ENCODE measurements at places on chromosomes 13 and 19.
A peak's percentile ranks its signal among the peaks of the same experiment; 100 is the strongest.

DNA sequence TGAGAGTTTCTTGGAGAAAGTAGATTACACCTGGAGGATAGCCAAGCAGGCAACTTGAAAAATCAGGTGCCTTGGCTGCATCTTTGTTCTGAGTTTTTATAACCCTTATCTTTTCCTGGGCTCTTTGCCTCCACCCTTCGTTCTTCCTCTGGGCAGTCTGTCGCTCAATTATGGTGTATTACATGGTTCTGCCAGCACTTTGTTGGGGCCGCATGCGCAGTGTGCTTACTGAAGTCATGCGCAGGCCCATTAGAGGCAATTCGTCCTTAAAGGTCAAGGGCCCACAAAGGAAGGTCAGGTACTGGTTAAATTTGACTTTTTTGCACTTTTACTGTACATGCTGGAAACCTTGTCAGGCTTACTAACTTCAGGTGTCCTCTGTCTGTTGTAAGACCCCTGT, 761.9 kb upstream of the SLITRK5 start:
- no peak for DNase-seq

- peak; percentile 30 for DNase-seq
Observed at GRCh38 chr19:9130965-9131364, 4.2 kb upstream of the OR7G3 start.

DNA sequence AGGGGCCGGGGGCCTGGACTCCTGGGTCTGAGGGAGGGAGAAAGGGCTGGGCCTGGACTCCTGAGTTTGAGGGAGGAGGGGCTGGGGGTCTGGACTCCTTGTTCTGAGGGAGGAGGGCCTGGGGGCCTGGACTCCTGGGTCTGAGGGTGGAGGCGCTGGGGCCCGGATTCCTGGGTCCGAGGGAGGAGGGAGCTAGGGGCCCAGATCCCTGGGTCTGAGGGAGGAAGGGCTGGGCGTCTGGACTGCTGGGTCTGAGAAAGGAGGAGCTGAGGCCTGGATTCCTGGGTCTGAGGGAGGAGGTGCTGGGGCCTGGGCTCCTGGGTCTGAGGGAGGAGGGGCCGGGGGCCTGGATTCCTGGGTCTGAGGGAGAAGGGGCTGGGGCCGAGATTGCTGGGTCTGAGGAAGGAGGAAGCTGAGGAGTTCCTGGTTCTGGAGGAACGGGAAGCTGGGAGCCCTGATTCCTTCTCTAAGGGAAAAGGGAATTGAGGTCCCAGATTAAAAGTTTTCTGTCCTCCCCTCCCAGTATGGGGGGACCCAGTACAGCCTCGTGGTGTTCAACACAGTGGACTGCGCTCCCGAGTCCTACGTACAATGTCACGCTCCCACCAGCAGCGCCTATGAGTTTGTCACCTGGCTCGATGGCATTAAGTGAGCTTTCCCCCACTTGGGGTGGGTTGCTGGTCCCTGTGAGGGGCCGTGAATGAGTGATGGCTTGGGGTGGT, 721 bp downstream of the MED25 start:
- DNase-seq: no peak

DNA sequence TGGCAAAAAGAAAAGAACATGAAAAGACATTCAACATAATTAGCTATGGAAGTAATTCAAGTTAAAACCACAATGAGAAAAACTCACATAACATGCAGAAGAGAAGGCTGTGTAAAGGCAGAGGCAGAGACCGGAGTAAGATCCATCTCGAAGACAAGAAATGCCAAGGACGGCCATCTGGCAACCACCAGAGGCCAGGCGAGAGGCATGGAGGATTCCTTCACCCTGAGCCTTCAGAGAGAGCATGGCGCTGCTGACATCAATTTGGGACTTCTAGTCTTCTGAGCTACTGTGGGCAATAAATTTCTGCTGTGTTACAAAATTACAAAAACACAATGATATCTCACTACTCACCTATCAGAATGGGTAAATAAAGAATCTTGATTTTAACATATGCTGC, 381.0 kb downstream of the TSHZ3 start:
- DNase-seq: no peak

GRCh38 chr19:52665529-52665928, 27.4 kb upstream of the ZNF83 start:
- no peak for DNase-seq

- no peak for DNase-seq
Observed at GRCh38 chr19:18310118-18310909, 12.6 kb downstream of the LSM4 start.

GRCh38 chr13:109410868-109411267, 375.5 kb downstream of the IRS2 start:
- DNase-seq: no peak

GRCh38 chr13:97521726-97522125, 87.8 kb downstream of the RAP2A start:
- no peak for DNase-seq

- peak; percentile 24 for DNase-seq
Observed at GRCh38 chr19:2064788-2065524, 13.9 kb upstream of the MKNK2 start.

DNA sequence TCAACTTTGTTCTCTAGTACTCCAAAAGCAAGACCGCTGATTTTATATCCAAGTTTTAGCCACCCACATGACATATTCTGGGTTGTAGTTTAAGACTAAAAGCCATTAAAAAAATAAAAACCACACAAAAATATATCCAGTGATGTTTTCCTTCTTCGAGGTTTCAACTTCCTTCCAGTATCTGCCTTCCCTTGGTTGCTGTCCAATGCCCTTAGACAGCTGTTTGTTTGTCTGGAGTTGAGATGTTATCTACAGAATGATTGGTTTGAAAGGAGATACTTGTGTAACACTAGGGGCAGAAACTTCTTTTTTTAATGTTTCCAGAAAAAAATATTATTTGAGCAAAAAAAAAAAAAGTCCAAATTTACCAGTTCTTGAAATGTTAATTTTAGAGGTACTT, 591.5 kb upstream of the PCDH9 start:
- DNase-seq: no peak

- DNase-seq: no peak
Observed at GRCh38 chr13:94722609-94723345, 10.4 kb upstream of the SOX21 start.

DNA sequence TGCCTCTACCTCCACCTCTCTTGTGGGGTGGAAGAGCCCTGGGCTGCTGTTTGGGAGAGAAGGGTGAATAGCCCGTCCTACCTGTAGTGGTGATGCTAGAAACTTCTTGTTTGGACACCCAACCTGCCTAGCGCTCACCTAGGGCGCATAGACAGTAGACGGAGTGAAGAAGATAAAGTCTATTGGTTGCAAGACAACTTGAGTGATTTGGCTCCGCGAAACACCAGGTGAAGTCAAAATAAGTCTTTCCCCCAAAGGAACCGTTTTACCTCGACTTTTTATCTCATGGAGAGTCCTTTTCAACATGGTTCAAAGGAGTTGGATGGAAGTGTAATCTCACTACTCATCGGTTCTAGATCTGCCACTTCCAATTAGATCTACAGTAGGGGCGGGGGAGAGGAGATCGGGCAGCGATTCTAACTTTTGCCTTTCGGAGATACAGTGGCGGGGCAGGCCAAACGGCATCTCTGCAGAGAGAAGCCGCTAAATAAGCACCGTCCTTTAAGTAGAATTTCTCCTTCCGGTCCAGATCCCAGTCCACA, 694 bp upstream of the ZIC5 start:
- DNase-seq: no peak

GRCh38 chr19:19539698-19540063, 1.6 kb downstream of the CILP2 start:
- no peak for DNase-seq

GRCh38 chr13:48006396-48006795, 5.3 kb upstream of the SUCLA2 start:
- no peak for DNase-seq

- DNase-seq: no peak
Observed at GRCh38 chr19:56119582-56119978, 1.5 kb downstream of the ZNF787 start.

DNA sequence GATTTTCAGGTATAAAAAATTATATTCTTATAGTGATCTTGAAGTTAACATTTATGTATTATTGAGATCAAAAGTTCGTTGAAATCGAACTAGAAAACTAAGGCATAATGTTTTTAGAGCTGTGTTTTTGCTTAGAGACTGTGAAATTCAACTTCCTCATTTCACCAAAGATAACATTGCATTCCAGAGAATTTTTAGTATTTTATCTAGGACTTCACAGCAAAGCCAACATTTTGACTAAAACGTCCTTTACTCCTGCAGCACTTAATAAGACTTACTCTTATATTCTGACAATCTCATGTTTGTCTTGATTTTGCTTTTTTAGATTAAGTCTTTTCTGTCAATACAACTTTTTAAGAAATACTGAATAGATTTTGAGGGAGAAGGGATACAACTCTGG, 4.7 kb downstream of the KCTD4 start:
- DNase-seq: no peak

DNA sequence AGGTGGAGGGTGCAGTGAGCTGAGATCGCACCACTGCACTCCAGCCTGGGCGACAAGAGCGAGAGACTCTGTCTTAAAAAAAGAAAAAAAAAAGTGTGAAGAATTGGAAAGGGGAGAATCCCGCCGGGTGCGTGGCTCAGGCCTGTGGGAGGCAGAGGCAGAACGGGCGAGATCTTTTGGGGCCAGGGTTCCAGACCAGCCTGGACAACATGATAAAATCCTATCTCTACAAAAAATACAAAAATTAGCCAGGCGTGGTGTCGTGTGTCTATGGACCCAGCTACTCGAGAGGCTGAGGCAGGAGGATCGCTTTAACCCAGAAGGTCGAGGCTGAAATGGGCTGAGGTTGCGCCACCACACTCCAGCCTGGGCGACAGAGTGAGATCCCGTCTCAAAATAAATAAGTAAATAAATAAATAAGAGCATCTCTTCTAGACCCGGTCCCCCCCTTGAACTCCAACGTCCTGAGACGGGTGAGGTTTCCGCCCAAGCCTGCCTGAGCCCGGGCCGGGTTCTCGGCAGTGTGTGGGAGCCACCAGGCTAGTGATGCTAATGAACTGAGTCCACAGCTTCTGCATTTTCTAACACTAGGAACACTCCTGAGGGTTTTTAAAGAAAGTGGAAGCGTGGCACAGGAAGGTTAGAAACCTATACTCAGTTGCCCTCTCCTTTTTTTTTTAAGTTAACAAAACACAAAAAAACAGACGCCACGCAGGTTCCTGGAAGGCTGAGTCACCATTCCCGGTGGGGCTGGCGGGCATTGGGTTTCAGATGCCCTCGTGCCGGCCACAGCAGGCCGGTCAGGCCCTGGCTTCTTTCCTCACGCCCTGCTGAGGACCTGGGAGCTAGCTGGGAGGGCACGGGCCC, 22.0 kb downstream of the GPX4 start:
- DNase-seq: no peak

GRCh38 chr13:99376132-99376531, 68.9 kb upstream of the GPR183 start:
- DNase-seq: peak; percentile 66

DNA sequence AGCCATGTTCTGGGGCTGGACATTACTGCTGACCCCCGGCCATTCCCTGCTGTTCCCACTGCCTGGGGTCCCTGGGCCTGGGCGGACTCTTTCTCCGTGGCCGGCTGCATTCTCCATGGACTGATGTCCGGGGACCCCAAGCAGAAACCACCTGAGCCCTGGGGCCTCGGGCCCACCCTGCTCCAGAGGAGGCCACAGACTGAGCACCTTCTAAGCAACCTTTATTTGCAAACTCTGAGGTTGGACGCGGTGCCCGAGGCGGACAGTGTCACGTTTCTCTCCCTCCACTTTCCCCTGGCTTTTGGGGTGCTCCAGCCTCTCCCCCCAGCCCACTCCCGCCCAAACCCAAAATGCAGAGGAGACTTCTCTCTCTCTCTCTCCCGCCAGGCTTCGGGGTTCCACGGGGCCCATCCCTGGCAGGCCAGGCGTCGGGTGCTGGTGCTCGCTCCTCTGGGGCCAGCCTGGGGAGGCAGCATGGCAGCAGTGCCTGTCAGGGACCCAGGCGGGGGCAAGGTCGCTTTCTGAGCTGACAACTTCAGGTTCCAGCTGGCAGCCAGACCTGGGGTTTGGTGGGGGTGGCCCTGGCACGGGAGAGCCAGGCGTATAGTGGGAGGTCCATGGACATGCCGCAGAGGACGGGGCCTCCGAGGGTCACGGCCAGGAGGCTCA, 2.3 kb upstream of the C19orf25 start:
- DNase-seq: no peak

- DNase-seq: no peak
Observed at GRCh38 chr13:33740134-33740538, 77.8 kb upstream of the RFC3 start.

- DNase-seq: no peak
Observed at GRCh38 chr19:40752257-40752781, 1.3 kb downstream of the SNRPA start.

GRCh38 chr13:71577127-71577526, 289.9 kb downstream of the DACH1 start:
- no peak for DNase-seq

GRCh38 chr13:43905435-43906031, 25.8 kb downstream of the LACC1 start:
- DNase-seq: no peak

DNA sequence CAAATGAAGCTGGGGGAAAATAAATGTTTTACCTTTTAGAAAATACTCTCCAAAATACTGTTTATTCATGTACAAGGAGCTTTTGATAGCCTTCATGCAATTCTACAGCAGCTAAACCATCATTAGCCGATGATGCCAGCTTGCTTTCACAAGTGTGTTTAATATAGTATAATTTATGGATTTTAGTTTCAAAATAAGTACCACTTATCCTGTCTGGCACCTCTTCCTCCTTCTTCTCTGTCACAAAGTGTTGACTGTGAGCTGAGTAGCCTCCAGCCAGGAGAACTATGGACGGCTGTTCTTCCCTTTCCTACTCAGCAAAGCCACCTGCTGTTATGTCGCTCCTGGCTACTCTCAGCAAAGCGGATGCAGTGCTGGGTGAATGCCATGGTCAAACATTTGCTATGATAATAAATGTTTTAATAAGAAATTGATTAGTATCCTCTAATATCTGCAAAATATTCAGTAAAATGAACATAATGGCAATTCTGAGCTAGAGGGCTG, 238.2 kb downstream of the LIG4 start:
- DNase-seq: no peak

GRCh38 chr13:44507639-44508038, 68.5 kb downstream of the TSC22D1 start:
- DNase-seq: no peak

DNA sequence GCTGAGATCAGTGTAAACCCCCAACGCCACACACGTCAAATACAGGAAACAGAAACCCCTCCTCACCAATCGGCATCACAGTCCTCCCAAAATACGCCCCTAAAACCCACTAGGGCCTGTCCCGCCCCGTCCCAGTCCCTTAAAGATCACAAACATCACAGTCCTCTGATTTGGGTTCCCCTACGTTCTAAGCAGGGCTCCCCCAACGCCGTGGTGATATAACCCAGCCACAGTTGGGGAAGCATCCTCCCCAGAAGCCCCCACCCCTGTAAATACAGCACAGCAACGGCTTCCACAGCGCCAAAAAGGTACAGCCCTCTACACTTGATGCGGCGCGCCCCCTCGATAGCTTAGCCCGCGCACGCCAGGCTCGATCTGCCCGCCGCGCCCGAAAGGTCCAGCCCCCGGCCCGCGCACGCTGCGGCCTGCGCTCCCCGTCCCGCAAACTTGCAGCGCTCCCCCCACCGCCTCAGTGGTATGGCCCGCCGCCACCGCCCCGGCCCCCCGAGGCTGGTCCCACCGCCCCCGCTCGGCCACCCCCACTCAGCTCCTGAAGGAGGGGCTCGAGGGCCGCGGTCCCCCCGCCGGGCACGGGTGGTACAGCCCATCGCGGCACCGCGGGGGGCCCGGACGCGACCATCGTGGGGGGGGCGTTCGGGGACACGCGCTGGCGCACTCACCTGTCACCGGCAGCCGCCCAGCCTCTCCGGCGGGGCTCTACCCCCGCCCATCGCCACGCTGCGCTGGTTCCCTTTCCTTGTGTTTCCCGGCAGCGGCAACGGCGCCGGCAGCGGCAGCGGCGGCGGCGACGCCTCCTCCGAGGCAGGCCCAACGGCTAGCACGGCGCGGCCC, at the start of gene AKT2:
Gene AKT2, minus strand, starts transcription at position 845 of the 852 bp plus-strand sequence. CDS start 20,078 bp downstream, outside the sequence.
- no peak for DNase-seq
